RKO (cell line): ENCODE measurements at places on chromosomes 3 and 15.

DNA sequence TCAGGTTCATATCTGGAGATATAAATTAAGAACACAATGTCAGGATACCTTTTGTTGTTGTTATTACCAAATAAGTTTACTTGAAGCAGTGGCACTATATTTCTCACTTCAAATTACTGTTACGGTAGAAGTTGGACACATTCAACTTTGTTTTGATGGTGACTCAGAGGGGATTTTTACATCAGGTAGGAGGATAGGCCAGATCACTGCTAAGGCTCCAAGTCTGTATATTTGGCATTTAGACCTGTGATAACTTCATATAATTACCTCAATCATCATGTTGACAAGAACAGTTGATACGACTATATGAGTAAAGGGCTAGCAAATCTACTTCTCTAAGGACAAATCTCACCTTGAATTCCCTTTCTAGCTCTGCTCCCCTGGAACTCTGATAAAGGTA is 15.6 kb downstream of the LZTFL1 start:
- DNase-seq: no peak

GRCh38 chr3:184282941-184283340 is 7.1 kb downstream of the ECE2 start:
- no peak for DNase-seq

DNA sequence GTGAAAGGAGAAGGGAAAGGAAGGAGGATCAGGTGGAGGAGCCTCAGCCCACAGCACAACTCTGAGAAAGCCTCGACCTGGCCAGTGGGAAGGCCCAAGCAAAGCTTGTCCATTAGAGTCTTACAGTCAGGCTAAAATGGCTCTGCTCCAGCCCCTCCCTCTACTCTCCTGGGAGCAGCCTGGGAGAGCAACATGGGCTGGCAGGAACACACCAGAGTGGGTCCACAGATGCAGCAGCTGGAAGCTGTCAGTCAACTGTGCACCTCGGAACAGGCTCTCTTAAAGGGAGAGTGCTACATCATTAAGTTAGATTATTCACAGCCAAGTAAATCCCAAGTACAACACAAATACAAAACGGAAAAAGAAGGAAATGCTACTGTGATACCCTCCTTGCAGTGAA is 98.0 kb upstream of the LIMD1 start:
- no peak for DNase-seq

GRCh38 chr15:36612063-36612788 is 32.8 kb downstream of the CDIN1 start:
- DNase-seq: peak; percentile 80

DNA sequence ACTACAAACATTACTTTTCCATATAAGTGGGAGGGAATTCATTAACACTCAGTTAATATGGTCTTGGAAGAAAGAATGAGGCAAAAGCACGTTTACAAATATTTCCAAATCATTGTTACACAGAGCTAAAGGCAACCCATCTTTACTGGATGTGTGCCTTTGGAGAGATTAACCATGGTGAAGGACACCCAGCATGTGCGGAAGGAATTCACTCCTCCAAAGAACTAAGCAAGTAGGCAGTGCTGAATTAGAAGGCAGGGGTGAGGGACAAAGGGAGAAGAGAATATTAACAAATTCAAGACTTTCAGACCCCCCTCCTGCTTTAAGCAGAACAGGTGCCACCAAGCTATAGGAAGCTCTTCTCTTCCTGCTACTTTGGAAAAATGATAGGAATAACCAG is 10.1 kb downstream of the ARPP21 start:
- DNase-seq: no peak

DNA sequence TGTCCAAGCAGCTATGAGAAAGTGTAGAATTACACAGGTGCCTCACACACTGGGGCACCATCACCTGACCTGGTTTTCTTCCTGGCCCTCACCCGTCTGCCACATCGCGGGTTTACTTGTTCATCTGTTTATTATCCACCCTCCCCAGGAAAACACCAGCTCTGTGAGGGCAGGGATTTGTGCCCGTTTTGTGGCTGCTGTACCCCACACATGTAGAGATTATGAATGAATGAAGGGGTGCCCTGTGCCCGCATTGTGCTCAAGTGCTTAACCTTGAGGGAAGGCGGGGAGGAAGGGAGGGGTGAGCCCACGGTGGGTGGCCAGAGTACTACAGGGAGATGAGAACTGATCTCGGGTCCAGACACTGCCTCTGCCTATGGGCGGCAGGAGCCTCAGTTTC is 108.4 kb downstream of the WNT7A start:
- no peak for DNase-seq

- DNase-seq: peak; percentile 67
Measured at GRCh38 chr3:181176601-181177000, 187.1 kb upstream of the DNAJC19 start.

- DNase-seq: no peak
Measured at GRCh38 chr3:188931531-188931930, 240.2 kb upstream of the TPRG1 start.

DNA sequence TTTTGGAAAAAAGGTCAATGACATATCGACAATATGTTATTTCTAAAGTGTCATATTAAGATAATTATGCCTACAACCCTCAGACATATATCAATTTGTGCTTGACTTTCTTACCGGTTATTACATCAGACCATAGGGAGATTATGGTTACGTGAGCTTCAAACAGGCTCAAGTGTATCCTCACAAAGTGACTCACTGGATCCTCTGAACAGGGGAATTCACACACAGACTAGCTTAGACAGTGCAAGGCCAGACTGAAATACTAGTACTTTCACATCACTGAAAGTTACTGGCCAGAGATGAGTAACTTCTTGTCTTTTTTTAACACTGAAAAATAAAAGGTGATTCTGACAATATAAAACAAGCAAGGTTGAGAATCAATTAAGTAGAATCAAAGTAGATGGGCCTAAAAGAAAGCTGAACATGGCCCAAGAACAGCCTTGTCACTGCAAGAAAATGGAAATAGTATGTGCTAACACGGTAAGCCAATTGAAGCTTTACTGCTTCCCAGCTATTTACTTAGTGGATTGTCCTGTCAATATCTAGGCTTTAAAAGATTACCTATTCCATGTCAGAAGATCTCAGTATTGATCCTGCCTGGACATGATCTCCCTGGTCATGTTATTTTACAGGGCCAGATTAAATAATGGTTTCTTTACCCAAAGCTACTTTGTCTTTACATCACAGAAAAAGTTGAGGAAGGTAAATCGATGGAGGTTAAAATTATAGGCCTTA is 848.6 kb downstream of the ROBO1 start:
- peak; percentile 15 for DNase-seq

DNA sequence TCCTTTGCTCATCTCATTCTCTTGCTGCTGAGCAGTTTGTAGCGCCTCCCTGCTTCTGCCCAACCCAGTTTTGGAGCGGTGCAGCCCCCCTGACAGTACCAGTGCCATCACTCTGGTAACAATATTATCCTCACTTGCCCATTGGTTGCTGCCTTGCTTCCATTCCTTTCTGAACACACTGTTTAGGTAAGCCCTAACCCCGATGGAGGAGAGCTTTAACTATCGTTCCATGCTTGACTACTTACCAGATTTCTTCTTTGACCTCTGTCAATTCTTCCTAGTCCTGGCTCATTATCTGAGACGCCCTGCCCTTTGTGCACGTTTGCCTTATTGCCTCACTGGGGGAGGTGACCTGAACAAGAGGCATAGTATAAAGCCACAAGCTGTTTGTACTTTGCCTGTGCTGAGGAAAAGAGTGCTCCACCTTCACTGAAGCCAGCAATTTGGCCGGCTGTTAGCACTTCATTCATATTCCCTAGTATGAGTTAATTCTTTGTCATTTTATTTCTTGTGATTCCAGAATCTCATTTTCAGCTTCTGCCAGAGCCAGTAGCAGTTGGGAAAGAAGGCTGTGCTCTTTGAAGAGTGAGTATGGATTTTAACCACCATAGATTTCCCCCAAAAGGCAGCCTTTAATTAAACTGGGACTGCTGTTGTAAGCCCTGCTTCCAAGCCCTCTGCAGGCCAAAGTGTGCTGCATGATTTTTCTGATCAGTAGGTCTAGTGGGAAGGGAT is 11.9 kb downstream of the ABHD6 start:
- no peak for DNase-seq

DNA sequence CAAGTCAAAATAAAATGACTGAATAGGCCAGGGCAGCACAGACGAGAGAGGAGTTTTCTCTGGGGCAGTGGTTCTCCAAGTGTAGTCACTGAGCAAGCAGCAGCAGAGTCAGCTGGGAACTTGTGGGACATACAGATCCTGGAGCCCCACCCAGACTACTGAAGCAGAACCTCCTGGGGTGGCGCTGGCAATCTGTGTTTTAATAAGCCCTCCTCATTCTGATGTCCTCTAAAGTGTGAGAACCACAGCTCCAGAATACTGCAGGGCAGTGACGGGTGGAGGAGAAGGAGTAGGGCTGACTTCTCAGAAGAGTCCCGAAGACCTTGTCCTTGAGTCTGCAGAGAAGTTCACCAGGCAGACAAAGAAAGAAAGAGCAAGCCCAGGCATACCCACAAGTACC is 251.3 kb upstream of the HES1 start:
- DNase-seq: no peak

- no peak for DNase-seq
Measured at GRCh38 chr3:141087076-141087777, 36.1 kb downstream of the SPSB4 start.
